ENCODE measurements at places on chromosomes 1 and 21.
A peak's percentile ranks its signal among the peaks of the same experiment; 100 is the strongest.

DNA sequence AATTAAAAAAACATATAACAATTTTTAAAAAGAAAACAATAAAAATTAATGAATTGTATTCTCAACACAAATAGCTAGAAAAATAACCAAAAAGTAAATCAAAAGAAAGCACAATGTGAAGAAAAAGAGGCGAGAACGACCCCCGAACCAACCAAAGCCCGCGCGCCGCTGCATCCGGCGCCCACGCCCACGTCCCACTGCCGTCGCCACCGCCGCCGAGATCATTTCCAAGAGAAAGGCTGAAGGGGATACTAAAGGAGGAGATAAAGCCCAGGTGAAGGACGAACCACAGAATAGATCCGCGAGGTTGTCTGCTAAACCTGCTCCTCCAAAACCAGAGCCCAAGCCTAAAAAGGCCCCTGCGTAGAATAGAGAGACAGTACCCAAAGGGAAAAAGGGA, 11.8 kb upstream of the ABCB10 start:
- DNase-seq = no peak

DNA sequence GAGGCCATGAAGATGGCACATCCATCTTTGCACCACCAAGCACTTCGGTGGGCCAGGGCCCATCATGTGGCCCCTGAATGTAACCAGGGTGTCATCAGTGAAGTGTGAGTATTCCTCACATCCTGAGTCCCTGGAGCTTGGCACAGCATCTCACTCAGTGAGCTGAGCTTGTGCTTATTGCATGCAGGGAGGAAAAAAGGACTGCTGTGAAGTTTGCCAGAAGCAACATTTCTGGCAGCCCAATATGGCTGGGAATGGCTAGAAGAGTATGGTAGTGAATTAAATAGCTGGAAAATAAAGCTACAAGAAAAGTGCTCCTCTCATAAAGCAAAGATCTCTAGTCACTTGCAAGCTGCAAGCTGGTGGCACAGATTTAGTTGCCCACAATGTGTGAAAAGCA, 109.3 kb downstream of the TNFSF18 start:
- DNase-seq = no peak

DNA sequence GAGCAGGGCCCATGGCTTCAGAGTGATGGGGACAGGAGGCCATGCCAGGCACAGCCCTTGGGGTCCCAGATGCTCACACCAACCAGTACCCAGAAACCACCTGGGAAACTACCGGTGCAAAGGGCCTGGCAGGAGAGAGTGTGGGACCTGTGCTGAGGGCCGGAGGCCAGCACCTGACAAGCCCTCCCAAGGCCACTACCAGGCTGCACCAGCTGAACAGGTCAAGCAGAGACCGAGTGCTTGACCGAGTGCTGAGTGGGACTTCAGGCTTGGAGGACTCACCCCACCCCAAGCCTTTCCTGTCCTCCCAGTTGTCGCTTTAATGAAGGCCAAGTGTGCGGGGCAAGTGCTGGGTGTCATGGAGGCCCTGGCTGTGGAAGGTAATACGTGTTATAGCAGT, 36.5 kb downstream of the SNAP47 start:
- DNase-seq = no peak

- no peak for DNase-seq
Observed at GRCh38 chr1:232905331-232906034, 44.9 kb upstream of the NTPCR start.

- DNase-seq = no peak
Observed at GRCh38 chr1:236759252-236759859, 35.7 kb upstream of the MTR start.

GRCh38 chr1:184160236-184160635, 108.7 kb downstream of the TSEN15 start:
- no peak for DNase-seq

GRCh38 chr1:72280711-72281110, 1.6 kb downstream of the NEGR1 start:
- no peak for DNase-seq

DNA sequence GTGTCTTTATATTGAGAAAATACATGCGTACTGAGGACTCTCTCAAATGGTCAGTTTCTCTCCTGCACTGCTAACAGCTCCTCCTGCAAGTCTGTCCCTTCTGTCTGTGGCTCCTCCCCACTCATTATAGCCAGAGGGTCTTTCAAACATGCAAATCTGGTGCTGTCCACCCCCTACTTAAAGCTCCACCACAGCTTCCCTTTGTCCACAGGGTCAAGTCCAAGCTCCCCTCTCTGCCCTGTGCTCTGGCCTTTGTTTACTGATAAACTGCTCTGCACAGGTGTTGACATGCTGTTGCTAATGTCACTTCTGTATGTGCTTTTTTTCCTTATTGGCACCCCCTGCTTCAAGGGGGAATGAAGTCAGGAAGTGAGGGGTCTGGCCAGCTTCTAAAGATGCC, 47.7 kb upstream of the GPR37L1 start:
- no peak for DNase-seq

GRCh38 chr1:178961868-178962267, 63.8 kb upstream of the FAM20B start:
- no peak for DNase-seq

GRCh38 chr1:22708777-22709176, 1.9 kb upstream of the EPHB2 start:
- no peak for DNase-seq

DNA sequence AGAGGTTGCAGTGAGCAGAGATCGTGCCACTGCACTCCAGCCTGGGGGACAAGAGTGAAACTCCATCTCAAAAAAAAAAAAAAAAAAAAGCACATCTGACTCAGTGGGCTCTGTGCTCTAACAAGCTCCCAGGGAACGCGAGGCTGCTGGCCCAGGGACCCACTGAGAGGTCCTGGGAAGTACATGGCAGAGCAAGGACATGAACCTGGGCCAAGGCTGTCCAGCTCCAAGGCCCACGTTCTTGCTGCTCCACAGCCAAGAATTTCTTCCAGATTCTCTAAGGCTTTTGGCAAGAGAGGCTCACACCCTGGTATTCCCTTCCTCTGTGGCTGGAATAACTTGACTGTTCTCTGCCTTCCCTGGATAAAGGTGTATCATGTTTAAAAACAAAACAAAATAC, 15.4 kb upstream of the AGTRAP start:
- no peak for DNase-seq

DNA sequence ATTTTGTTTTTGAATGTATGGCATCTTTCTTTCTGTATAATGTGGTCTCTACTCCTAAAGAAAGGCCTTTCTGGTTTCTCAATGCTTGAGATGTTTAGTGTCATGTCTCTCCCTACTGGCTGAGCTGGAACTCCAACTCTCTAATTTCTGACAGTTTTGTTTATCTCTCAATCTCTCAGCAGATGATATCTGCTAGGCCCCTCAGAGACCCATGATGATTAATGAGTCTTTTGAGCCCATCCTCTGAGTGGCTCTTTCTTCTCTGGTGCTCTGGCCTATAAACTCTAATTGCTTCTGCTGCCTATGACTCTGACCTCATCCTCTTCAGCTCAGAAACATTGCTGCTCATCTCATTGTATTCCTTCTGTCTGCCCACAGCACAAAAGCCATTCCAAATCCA, 46.6 kb downstream of the CRB1 start:
- DNase-seq = no peak

DNA sequence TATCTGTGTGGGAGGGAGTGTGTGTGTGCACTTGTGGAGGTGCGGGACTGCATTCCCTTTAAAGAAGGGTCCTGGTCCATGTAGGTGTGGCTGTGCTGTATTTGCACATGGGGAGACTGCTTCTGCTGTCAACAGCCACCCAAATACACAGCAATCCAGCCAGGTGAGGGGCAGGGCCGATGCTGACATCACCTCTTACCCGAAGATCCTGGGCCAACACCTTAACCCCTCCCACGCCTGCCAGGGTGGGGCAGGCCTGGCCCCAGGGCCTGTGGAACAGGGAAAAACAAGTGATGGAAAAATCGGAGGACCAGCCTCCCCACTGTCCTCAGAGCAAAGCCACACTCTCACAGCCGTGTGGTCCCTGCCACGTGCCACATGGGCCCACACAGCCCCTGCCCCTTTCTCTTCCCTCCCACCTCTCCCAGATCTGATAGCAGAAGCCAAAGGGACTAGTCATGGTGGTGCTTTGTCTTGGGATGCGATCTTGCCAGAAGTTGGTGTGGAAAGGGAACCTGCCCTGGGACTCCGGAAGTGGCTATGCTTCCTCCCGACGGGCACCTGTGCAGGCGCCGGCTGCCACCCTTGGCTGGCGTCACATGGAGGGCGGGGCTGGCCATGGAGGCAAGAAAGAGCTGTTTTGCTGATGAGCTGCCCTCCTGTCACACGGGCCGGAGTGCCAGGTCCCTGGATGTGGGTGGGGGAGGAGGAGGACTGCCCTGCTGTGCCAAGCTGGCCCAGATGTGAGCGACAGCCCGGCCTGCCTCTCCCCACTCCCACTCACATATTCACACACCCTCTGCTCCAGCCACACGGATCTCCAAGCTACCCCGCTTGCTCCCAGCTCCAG, 7.8 kb upstream of the CASZ1 start:
- no peak for DNase-seq

DNA sequence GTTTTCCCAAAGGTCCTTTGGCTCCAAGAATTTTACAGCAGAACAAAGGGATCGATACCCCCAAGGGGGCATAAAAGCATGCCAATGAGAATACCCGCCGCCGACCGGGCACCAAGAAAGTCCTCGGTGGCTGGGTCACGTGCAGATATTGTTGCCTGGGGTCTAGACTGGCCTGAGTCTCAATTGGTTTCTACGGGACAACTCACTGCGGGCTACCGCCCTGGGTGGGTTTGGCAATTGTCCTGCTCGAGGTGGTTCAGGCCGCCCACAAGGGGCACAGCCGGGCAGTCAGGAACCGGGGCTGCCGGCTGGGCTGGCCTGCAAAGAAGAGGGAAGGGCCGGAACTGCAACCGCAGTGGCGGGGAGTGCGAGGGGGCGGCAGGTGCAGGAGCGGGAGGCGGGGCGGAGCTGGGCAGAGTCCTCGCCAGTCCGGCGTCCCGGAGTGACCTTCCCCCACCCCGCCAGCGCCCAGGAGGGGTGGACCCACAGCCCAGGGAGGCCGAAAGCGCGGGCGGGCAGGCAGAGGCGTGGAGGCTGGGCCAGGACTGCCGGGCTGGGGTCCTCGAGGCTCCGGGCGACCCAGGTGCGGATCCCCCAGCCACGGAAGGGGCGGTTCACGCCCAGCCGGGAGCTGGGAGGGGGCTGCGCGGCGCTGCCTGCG, 926 bp upstream of the ATP1B1 start:
- DNase-seq = peak; percentile 26

DNA sequence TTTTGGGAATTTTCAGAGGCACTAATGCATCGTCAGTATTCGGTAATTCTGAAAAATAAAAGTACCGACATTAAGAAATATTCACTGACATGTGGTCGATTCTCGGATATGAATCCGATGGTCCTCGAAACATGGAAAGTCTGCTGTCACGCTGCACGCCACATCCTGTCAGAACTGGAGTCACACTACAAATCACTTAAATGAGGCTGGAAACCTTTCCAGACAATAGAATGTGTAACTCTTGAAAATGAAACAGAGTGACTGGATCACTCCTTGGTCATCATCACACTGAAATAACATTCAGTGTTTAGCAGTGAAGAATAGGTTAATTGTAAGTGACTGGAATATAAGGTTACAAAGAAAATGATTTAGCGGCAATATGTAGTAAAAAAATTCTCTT, 620.1 kb upstream of the ADAMTS5 start:
- no peak for DNase-seq

GRCh38 chr1:92442351-92442750, 44.4 kb downstream of the GFI1 start:
- no peak for DNase-seq

DNA sequence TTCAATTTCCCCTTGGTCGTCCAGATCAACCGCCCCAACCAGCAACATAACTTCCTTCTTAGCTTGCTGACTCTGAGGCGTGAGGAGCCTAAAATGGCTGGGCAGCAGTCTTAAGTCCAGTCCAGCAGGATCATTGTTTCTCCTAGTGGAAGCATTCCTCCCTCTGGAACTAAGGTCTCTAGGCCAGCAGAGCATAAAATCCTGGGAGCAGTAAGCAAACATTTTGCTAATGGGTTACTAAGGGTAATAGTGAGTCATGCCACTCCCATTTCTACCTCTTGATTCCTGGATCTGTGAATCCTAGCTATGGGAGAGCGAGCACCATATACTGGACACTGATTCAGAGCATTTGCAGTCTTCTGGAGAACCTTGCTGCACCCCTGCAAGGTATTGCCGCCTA, 59.9 kb downstream of the ADSS2 start:
- DNase-seq = no peak

GRCh38 chr1:159987186-159987585, 33.1 kb upstream of the SLAMF9 start:
- DNase-seq = no peak

DNA sequence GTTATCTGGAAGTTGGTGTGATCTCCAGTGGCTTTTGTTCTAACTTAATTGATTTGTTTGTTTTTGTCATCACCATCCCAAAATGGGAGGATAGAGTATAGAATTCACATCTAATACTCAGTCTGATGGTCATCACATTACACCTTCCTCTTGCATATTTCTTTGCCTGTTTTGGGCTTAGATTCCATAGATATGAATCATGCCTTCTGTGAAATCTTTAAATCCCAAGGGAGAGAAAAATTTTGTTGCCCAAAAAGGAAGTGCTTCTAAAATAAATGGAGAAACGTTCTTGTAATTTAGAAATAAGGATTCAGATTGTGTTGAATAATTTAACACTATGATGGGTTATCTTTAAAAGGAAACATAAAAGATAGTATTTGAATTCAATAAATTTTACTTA, 446.0 kb upstream of the LRRC7 start:
- DNase-seq = no peak

- DNase-seq = no peak
Observed at GRCh38 chr1:34694383-34694782, 60.5 kb upstream of the GJB5 start.

- no peak for DNase-seq
Observed at GRCh38 chr1:183913567-183913993, 108.7 kb downstream of the RGL1 start.

GRCh38 chr1:33715195-33715811, 148.6 kb upstream of the HMGB4 start:
- no peak for DNase-seq

GRCh38 chr1:179807291-179807690, 64.2 kb downstream of the FAM163A start:
- no peak for DNase-seq

DNA sequence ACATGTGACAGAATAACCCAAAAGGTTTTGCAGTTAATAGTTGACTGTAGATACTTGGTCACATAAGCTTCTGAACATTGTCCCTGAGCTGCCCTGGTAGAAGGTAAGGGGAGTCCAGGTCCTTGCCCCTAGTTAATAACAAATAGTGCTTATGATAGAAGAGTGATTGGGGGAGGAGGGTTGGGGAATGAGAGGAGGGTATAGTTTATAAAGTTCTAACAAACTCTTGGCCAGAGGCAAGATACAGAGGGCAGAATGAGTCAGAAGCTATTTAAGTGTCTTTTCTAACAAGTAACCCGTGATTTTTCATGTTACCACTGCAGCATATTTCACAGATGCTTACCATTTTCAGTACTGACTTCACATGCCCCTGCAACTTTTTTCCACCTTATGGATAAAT, 26.7 kb upstream of the MYOCOS start:
- no peak for DNase-seq

Measured in effector CD8-positive, alpha-beta T cell (primary cell).